ENCODE measurements at places on chromosomes 1 and 21.

DNA sequence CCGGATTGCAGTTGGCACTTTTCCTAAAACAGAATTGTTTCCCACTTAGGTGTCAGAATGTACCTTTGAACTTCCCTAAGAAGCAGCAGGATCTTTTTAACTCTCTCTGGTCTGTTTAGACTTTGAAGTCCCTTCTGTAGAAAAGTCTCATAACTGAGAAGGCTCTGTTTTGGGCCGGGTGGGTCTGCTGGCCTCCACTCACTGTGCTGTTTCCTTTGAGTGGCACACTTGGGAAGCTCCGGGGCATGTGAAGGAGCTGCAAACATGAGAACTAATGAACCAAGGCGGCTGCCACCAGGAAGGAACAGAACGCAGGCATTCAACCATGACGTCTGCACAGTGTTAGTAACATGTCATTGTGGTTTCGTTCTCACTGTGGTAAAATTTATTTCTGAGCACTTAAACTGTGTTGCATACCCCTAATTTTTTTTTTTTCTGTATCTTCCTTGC lies 19.5 kb upstream of the NCMAP start:
- DNase-seq, result no peak

DNA sequence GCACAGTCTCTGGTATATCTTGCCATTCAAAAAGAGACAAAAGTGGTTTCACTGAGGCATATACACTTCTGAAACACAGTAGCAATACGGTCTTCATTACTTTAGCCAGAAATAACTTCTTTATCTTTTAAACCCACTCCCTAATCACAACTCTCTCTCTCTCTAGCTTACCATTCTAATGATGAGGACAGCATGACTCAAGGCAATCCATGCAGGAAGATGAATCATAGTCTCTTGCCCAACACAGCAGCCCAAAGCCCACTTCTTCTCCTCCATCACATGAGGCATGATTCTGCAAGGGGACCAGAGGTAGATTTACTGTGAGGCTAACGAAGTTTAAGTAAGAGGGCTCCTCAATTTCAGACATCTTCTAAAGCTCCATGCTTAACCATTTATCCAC lies 285.0 kb upstream of the NR5A2 start:
- peak; percentile 62 for DNase-seq

DNA sequence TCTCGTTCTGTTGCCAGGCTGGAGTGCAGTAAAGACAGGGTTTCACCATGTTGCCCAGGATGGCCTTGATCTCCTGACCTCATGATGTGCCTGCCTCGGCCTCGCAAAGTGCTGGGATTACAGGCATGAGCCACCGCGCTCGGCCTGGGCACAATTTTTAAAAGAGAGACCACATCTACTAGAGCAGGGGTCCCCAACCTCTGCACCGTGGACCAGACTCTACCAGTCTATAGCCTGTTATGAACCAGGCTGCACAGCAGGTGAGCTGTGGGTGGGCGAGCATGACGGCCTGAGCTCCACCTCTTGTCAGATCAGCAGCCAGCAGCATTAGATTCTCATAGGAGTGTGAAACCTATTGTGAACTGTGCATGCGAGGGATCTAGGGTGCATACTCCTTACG lies 20.8 kb downstream of the TNNT2 start:
- no peak for DNase-seq

- no peak for DNase-seq
Measured at GRCh38 chr1:188517139-188517538, 1688.4 kb downstream of the PLA2G4A start.
